ENCODE measurements at places on chromosomes 1 and 21.

DNA sequence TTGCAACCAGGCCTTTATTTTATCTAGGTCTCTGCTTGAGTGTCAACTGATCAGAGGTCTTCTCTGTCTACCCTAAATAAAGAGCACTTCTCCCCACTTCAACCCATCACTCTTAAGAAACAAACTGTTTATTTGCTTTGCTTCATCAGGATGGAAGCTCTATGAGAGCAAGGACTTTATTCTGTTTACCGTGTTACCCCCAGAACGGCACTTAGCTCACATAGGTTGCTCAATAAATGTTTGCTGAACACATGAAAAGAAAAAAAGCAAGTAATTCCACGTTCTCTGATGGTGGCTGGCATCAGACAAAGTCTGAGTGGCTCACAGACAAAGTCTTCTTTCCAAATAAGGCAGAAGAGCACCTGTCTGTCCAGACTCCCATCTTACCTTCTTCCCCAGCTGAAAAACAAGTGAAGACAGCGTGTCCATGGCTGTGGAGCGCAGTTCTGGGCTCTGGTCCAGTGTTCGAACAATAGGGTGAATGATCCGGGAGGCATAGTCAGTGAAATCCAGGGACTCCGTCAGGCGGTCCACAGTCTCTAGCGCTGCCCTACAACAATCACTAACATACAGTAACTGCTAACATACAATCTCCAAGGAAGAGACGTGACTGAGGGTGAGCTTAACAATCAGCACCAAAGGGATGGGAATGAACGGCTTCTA lies 22.9 kb downstream of the ANGPTL7 start:
- DNase-seq = no peak

DNA sequence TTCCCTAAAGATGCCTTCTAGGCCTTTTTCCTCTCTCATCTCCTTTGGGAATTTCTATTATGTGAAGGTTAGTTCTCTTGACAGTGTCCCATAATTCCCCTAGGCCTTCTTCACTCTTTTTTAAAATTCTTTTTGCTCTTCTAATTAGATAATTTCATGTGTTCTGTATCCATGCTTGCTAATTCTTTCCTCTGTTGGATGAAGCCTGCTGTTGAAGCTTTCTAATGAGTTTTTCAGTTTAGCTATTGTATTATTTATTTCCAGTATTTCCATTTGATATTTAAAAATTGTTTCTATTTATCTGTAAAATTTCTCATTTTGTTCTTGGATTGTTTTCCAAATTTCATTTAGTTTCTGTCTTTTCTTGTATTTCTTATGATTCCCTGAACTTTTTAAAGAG lies 28.5 kb upstream of the FAM163A start:
- no peak for DNase-seq

DNA sequence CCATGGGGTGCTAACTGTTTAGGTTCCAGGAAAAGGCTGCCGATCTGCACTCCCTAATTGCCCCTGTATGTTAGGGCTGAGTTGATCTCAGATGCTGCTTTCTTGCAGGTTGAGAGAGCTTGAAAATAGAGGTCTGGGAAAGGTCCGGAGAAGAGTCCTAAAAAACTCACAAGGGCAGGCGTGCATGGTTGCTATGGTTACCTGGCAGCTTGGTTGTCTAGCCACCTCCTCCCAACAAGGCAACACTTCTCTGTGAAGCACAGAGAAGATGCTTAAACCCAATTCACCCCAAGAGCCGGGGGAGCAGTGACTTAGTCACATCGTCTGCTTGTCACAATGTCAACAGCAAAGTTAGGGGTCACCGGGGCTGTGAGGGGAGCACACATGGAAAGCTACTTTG lies 31.0 kb upstream of the LRRC52 start:
- no peak for DNase-seq

DNA sequence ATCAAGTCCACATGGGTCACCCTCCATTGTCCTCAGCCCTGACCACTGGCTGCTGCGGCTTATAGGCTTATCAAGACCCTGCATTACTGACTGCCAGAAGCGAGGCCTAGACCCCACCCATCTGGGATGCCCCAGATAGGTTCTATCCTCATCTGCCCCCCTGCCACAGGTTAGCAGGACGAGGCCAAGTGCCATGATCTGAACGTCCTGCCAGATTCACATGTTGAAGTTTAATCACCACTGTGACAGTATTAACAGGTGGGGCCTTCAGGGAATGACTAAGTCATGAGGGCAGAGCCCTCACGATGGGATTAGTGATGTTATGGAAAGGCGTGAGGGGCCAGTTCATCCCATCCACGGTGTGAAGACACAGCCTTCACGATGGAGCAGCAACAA lies 6.2 kb upstream of the CPLANE2 start:
- no peak for DNase-seq

GRCh38 chr1:89022167-89022959 lies at the start of gene GBP3:
GBP3 (minus strand) TSS chr1:89022866; CDS start chr1:89020721, 2,145 bp downstream.
- peak; percentile 17 for DNase-seq

DNA sequence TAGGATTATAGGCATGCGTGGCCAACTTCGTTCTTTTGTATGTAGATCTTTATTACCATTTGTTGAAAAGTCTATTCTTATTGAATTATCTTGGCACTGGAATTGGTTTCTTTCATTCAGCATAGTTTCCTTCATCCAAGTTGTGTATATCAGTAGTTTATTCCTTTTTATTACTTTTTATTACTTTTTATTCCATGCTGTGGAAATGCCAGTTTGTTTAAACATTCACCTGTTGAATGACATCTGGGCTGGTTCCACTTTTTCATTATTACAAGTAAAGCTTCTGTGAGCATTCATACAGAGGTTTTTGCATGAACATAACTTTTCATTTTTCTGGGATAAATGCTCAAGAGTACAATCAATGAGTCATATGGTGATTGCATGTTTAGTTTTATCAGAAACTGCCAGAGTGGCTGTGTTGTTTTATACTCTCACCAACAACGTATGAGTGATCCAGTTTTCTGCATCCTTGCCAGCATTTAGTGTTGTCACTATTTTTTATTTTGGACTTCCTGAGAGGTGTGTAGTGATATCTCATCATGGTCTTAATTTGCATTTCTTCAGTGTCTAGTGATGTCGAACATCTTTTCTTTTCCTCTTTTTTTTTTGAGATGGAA lies 28.6 kb downstream of the PTPRU start:
- peak; percentile 41 for DNase-seq

- peak; percentile 7 for DNase-seq
These were observed 1560.3 kb downstream of the MRPL39 start for GRCh38 chr21:24046829-24047443.

DNA sequence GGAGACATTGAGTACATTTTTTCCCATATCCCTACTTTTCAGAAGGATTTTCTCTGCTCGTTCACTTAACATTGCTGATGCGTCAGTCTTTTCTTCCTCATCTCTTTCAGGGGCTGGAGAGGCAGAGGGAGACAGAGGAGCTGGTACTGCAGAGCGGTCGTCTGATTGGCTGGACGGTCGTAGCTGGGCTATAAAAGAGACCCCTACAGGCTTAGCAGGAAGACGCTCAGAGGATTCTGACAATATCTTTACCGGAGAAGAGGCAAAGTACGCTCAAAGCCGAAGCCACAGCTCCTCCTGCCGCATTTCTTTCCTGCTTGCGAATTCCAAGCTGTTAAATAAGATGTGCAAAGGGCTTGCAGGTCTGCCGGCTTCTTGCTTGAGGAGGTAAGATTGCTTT lies at the start of gene RGS4:
RGS4 (plus strand) TSS at position 220 of the 400 bp plus-strand sequence; CDS start at position 344, 124 bp downstream.
- DNase-seq = peak; percentile 72

DNA sequence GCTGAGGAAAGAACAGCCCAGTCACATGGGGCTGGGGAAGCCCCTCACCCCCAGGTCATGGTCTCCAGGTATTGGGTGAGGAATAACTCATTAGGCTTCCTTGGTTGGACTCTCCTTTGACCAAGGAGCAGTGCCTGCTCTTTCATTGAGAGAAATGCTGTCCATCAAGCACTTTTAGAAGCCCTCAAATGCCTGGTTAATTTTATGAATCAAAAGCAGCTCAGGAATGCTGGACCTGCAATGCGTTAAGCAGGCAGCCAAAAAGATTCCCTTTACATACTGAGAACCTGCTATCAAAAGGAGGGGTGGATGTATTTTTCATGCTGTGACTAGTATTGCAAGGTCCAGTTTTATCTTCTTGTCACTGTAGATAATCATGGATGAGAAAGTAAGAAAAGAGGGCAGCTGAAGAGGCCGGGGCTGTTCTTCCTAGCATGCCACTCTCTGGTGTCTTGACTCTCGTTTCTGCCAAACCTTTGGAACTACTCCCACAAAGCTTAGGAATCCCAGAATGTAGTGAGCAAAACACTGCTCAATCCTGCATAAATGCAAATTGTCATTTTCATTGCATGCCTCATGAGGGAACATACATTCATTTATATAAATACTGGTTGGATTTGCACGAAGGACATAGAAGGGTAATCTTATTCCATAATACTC lies 2.1 kb upstream of the CD58 start:
- no peak for DNase-seq

DNA sequence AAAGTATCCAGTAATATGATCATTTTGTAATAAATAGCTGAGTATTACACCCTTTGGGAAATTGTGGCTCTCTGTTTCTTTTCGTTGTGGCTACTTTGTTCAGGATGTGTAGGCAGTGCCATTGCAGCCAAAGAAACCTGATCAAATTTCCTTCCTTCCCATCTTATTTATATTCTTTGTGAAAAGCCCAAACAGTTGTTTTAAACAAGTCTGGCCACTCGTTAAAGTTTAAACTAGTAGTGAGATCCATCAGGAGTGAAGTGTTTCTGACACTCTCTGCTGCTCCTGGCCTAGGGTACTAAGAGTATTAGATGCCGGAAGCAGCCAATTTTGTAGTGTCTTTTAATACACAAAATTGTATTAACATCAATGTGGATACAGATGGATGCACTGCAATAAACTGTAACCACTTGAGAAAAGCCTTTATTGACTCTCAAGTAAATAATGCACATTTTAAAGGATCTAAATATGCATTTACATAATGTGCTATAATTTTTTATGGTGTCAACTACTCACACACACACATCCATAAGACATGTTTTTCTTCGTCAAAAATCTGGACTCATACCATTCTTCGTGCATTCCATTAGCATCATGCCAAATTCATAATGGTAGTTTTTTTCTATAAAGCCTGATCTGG lies 317.9 kb downstream of the NFIA start:
- no peak for DNase-seq

DNA sequence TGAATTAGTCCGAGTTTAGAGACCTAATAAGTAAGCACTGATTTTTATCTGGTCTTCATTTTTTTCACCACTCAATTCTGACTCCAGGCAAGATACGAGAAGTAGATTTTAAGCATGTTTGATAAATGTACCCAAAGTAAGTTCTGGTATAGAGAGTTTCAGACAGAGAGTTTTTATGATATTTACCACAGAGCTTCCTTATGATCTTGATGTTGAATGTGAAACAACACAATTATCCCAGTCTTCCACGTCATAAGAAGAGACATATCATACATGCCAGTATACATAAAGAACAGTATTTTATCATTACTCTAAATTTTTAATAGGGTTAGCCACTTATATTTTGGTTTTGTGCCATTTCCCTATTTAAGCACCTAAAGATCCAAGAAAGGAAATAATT lies 7.8 kb upstream of the NCMAP start:
- no peak for DNase-seq

GRCh38 chr1:165734906-165735305 lies 33.8 kb downstream of the TMCO1 start:
- DNase-seq = no peak

Data from muscle of back (tissue), 13 donors.